Stimulated activated CD4-positive, alpha-beta T cell treated with anti-CD3 and anti-CD28 coated beads, Interleukin-2, amount 100 ng/mL, for 4 hours (primary cell): ENCODE measurements at places on chromosomes 11 and 22.
A peak's percentile ranks its signal among the peaks of the same experiment; 100 is the strongest.

- DNase-seq, result peak; percentile 9
Measured at GRCh38 chr22:35582861-35583670, 34.1 kb downstream of the MB start.

DNA sequence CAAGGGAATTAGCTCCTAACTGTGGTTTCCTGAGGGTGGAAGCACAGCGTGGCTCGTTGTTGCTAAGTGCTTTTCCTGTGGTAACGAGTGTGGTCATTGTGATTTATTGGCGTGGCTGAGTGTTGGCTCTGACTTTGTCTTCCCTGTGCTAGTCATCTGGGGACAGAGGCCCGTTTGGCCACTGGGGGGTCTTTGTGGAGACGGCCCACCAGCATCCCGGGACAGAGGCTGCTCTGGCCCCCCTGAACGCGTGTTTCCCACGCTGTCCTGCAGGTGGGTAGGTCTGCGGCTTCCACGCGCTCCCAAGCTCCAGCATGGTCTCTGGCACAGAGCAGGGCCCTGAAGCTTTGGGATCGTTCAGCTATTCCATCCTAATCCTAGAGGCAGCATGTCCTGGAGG, 1040.0 kb downstream of the TBC1D22A start:
- DNase-seq, result no peak

DNA sequence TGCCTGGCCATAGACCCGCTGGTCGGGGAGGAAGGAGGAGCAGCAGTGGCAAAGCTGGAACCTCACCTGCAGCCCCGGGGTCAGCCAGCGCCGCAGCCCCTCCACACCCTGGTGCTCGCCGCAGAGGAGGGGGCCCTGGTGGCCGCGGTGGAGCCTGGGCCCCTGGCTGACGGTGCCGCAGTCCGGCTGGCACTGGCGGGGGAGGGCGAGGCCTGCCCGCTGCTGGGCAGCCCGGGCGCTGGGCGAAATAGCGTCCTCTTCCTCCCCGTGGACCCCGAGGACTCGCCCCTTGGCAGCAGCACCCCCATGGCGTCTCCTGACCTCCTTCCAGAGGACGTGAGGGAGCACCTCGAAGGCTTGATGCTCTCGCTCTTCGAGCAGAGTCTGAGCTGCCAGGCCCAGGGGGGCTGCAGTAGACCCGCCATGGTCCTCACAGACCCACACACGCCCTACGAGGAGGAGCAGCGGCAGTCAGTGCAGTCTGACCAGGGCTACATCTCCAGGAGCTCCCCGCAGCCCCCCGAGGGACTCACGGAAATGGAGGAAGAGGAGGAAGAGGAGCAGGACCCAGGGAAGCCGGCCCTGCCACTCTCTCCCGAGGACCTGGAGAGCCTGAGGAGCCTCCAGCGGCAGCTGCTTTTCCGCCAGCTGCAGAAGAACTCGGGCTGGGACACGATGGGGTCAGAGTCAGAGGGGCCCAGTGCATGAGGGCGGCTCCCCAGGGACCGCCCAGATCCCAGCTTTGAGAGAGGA, 11.9 kb downstream of the TMEM121B start:
- DNase-seq, result no peak

DNA sequence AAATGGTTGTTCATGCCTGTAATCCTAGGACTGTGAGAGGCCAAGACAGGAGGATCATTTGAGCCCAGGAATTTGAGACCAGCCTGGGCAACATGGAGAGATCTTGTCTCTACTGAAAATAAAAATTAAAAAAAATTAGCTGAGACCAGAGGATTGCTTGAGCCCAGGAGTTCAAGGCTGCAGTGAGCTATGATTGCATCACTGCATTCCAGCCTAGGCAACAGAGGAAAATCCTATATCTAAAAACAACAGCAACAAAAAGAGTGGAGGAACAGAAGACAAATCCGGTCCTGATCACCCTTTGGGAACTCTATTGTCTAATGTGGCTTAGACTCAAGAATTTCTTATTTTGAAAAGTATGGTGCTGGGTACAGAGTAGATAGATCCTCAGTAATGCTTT, 17.3 kb downstream of the BARX2 start:
- DNase-seq, result no peak

- DNase-seq, result no peak
Measured at GRCh38 chr11:12754582-12755234, 80.5 kb downstream of the TEAD1 start.

DNA sequence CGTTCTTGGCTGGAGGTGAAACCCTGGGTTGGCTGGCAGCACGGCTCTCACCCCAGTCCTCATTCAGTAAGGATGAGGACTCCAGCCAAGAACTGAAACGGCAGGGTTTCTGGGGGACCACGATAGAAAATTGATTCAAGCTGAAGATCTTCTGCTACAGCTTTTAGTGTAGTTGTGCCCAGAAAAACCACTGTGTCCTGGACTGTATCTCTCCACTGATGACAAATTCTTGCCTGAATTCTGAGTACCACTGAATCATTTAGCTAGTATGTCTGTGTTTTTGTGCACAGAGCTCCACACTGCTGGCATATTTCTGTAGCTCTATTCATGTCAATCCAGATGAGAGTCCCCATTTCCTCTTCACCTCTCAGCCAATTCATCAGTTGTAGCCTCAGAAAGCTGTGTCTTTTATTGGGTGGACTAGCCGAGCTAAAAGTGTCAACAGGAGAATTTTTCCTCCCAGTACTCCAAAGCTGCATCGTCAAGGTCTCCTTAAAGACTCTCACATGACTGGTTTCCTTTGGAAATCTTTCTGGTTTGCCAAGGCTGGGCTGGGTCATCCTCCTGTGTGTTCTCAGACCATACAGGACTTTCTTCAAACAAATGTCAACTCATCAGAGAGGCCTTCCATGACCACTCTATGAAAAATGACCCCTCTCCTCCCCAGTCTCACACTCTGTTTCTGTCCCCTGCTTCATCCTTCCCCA, 144.6 kb downstream of the LDLRAD3 start:
- no peak for DNase-seq

DNA sequence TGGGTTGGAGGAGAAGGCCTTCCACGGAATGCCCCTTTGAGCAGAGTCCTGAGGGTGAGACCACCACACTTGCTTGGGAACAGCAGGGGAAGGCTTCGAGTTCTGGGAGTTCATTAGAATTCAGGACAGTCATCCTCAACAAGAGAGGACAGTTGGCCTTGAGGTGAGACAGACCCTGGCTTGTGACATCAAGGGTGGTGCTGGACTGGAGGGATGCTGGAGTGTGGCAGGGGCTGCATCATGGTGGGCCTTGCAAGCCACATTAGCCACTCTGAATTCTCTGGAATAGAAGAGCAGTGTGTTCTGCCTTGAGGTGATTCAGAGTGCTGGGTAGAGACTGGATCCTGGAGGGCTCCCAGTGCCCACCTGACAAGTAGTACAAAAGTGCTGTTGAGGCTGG, 26.3 kb downstream of the APLP2 start:
- DNase-seq, result no peak

DNA sequence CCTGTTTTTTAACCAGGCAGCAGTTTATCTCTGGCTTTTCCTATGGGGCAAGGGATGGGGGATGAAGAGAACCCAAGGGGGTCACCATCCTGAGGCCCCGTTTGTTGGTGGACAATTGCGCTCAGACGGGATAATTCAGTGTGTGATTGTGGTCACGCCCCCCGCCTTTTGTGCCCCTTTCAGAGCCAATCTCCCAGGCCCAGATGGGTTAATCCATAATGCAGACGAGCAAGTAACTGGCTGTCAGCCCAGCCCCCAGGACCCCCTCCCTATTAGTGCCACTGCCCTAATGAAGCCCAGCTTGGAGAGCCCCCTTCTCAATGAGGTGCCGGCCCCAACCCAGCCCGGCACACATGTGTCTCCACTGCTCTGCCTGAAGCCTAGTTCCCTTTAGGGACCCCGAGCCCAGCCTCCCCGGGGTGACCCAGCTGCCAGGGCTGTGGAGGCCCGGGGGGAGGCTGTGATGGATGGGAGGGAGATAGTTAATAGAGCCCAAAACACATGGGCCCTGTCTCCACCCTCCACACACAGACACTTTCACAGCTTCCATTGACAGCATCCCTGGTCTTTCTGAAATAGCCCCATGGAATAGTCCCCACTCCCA, 19.1 kb upstream of the ROBO3 start:
- DNase-seq, result no peak

DNA sequence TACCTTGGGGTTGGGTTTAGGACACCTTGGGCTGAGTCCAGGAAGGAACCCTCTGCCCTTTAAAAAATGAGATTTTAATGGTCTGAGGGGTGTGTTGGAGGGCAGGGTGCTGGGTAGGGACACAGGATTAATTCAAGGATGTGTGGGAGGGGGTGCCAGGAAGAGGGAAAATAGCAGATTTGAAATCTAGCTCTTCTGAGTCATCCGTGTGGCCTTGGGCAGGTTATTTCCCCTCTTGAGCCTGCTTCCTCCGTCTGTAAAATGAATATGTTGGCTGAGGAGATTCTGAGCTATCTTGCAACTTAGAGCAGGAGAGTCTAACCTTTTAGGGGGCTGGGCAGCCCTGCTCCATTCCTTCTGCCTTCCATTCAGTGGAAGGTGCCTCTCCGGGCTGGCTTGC, 3.0 kb downstream of the TSPAN18 start:
- DNase-seq, result no peak

DNA sequence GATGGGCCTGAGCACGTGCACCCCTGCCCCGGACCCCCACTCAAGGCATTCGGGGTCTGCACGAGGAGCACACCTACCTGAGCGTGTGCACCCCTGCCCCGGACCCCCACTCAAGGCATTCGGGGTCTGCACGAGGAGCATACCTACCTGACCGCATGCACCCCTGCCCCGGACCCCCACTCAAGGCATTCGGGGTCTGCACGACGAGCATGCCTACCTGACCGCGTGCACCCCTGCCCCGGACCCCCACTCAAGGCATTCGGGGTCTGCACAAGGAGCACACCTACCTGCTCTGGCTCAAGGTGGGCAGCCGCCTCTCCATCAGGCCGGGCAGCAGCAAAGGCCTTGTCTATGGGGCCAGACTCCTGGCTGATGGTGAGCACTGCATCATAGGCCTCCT, 48.7 kb upstream of the LRRC32 start:
- DNase-seq, result no peak

- DNase-seq, result no peak
Measured at GRCh38 chr11:6623391-6624363, 4.5 kb upstream of the TPP1 start.

DNA sequence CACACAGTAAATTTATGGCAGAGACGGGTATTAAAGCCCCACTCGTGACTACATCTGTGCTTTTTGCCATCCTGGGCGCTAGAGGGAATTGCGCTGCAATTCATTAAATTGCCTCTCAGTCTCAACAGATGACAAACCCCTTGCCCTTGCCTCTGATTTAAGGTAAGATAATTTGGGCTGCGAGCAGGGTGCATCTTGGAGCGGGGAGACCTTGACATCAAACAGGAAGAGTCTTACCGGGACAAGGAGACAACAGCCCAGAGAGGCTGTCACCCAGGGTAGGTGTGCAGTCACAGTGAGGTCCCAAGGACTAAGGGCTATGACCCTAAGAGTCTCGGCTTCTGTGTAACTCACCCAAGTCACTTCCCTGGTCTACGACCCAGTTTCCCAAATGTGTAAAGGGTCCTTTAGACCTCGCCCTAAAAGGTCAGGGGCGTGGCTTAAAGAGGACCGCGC, 449 bp upstream of the TOM1 start:
- peak; percentile 16 for DNase-seq

GRCh38 chr22:36343720-36344105, 44.1 kb downstream of the MYH9 start:
- no peak for DNase-seq

DNA sequence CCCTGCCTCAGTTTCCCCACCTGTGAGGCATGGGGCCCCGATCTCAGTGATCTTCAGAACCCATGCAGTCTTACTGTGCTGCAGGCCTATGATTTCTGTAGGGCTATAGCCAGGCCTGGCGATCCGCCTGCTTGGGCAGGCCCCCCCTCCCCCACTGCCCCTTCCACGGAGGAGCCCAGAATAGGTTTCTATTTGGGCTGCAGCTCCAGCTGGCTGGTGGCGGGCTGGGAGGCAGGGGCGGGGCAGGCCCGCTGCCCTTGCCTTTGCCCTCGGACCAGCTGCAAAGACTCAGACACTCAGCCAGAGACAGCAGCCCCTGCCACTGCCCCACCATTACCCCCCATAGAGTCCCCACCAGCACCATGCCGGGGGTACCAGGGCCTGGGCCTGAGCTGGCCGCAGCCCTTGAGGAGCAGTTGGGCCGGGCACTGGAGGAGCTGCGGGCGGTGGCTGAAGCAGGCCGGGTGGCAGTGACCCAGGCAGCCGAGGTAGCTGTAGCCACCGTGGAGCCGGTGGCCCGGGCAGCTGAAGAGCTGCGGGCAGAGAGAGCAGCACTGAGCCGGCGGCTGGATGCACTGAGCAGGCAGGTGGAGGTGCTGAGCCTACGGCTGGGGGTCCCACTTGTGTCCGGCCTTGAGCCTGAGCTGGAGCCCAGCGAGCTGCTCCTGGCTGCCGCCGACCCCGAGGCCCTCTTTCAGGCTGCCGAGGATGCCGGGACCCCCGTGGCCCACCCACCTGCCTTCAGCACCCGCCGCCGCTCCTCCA, 12.2 kb downstream of the SMTN start:
- no peak for DNase-seq

DNA sequence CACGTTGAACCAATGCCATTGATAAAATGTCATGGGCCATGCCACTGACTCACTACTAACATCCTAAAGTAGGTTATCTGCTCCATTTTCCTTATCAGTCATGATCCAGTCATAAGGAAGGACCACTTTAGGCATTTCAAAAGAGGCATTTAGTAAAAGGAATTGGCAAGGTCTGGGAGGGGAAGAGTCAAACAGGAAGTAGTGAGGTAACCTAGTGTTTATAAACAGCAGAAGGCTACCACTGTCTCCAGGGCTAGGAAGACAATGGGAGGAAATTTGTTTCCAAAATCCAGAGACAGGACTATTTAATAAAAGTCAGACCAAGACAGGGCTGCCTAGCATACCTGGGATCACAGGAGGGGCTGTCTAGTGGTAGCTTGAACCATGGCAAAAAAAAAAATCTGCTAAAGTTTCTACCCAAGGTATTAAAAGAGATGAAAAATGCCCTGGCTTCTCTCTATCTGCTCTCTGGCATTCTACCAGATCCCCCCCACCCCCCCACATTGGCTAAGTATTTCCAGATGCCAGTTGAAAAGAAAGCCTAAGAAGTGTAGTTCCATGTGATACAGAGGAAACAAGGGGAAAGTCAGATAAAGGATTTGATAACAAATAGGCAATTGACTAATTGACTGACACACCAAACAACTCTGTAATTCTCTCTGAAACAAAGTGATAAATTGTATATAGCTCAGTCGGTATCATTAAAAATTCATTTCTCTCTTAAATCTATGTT, 50.4 kb upstream of the C11orf87 start:
- no peak for DNase-seq

- DNase-seq, result no peak
Measured at GRCh38 chr22:47748271-47748670, 985.8 kb downstream of the TBC1D22A start.

DNA sequence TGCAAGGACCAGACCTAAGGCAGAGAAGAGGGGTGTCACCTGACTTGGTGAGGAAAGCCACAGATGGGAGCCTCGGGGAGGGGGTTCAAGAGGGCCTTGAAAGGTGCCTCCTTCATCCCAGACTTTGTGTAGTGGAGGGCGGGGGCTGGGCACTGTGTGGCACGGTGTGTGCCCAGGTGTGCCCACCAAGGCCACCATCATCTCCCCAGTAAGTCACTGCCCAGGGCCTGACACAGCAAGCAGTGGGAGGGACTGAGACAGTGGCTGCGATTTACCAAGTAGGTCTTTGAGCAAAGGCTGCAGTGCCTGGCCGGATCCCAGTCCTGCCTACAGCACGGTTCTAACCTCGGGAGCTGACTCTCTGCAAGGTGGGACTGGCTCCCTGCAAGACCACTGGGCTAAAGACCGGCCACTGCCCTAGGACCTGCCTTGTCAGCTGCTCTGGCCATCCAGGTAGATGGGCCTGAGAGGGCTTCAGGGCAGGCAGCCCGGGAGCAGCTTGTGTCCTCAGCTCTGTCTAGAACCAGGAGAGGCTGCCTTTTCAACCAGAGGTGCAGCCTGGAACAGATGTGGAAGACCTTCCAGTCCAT, 1.4 kb downstream of the OSM start:
- no peak for DNase-seq
